ENCODE measurements at places on chromosomes 5 and 9.

- no peak for DNase-seq
These were observed 778.3 kb downstream of the PRELID2 start for GRCh38 chr5:145056800-145057199.

- DNase-seq: no peak
These were observed 18.5 kb downstream of the ZNF366 start for GRCh38 chr5:72488756-72489155.

- DNase-seq: no peak
These were observed 468.4 kb upstream of the CDH6 start for GRCh38 chr5:30725073-30725472.

DNA sequence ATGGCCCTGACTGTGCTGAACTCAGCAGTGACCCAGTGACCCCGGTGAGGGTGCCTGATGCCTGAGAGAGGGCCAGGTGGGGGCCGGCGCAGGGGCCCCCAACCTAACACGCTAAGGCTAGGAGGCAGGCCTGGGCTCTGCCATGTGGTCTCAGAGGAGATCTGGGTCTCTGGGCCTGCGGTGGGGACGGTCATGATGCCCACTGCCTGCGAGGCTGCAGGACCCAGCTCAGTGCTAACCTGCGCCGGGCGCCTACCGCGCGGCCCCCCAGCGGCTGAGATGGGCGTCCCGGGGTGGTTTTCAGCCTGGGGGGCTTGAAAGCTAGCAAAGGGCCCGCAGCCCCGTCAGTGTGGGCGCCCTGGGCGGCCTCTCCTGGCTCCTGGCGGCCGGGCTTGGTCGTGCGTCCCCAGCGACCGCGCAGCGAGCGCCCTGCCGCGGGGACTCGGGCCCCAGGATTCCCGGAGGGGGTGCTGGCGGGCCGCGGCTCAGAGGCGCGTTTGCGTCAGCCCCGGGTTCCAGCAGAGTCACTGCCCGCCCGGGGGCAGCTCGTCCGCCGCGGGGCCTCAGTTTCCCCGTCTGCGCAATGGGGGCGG, 2.5 kb downstream of the EGFL7 start:
- DNase-seq: no peak

DNA sequence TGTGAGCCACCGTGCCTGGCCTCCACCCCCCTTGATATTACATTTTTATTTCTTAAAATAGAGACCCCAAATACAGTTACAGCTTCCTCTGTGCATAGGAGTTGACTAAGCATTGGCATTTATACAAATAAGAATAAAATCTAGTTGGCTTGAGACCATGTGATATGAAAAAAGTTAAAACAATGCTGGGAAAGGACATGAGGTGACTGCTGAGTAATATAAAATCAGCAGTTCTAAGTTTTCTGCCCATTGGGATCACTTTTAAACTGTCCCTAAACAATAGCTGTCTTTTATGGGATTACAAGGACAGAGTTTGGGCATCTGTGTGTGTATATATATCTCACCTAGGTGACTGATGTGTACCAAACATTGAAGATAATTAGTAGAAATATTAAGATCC, 96.6 kb downstream of the UBE2R2 start:
- DNase-seq: no peak

- DNase-seq: peak; percentile 100
These were observed 8.1 kb upstream of the RAD23B start for GRCh38 chr9:107274953-107275422.

DNA sequence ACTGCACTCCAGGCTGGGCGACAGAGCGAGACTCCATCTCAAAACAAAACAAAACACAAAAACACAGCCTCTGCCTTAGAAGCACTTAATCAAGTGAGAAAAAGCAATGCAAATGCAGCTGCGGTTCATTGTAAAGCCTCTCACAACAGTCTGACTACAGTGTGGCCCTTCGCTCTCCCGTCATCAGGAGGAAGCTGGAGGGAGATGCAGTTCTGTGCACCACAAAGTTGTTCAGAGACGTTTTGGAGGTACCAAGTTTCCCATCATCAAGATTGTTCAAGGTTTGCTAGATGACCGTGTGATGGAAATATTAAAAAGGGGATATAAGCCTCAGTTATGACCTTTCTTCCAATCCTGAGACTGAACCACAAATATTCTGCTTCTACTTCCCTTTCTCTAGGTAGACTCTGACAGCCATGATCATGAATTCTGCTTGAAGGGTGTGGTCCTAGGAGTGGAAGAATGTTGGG, 40.9 kb downstream of the SEC61B start:
- no peak for DNase-seq

DNA sequence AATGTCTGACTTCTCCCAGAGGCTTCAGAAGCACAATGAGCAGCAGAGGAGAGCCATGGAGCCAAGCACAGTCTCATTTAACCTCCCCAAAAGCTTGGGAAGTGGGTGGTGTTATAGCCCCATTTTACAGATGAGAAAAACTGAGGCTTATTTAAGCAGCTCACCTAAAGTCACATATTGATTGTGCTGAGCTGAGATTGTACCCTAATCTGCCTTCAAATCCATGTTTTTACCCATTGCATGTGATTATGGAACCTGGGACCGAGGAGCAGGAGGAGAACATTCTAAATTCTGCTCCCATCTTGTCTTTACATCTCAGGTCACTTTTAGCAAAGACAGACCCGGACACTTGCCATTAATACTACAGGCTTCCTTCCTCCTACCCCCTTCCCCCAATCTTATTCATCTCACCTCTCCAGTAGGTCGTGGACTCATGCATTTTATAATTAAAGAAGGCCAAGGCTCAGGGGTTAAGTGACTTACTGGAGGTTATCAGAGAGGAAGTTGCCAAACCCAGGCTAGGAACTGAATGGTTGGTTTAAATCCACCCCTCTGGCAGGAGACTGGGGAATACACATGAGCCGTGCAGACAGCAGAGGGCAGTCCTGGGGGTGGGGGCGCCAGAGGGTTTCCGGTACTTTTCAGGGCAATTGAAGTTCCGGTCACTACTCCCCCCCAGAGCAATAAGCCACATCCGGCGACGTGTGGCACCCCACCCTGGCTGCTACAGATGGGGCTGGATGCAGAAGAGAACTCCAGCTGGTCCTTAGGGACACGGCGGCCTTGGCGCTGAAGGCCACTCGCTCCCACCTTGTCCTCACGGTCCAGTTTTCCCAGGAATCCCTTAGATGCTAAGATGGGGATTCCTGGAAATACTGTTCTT, 51.0 kb upstream of the IL17B start:
- DNase-seq: no peak

- DNase-seq: no peak
These were observed 1.6 kb upstream of the ST6GALNAC4 start for GRCh38 chr9:127918183-127919107.

GRCh38 chr5:142870532-142871362, 100.6 kb downstream of the ARHGAP26 start:
- no peak for DNase-seq

DNA sequence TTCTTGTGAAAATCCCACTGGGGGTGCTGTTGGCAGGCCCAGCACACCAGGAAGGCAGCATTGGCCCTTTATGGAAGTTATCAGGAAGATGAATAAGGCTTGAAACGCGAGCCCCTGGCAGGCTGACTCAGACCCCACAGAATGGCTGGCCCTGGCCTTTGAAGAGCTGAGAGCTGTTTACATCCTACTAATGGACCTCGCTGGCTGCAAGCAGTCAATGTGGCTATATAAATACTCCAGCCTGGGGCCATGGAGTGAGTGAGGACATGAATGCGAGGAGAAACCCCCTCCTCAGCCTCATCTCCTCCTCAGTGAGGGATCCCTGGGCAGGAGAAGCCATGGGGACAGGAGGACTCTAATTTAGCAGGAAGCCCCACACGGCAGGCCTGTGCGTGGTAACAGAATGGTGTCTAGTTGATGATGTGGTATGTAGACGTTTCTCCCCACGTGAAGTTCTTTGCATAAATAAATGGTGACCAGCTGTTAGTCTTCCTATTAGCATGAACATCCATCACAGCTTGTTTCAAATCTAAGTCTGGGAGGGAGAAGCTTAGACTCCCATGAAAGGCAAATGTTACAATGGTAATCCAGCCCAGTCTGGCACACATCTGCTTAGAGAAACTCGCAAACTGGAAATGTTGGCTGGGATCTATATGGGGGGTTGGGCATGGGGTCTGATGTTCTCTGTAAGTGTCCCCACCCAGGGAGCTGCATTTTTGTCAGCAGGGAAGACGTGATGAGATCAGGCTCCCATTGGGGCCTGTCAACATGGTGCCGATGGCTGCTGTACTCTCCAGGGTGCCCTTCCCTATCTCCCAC, 175.1 kb upstream of the PITX1 start:
- peak; percentile 92 for DNase-seq

DNA sequence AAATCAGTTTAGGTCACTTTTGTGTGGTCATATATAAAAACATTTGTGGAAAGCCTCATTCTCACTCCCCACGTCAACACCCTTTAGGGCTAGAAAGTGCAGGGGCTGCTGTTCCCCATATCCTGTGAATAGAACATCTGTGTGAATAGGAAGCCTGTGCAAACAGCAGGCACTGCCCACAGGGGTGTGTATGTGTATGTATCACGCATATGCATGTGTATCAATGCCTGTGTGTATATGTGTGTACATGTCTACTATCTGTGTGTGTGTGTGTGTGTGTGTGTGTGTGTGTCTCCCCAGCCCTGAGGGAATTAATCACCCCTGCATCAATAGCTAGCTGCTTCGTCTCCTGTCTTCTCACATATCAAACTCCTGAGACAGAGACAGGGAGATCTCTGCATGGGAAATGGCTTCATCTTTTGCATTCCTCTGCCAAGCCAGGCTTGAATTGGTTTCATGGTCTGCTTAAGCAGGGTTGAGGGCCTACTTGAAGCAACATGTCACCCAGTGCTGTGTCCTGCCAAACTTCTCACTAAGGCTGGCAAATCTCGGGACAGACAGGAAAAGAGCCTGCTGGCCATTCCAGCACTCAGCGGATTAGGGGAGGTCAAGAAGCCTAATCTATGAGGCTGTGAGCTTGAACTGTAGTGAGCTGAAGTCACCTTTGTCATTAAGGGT, 265.8 kb downstream of the ADAMTSL1 start:
- DNase-seq: no peak

GRCh38 chr9:102428305-102428704, 566.8 kb upstream of the CYLC2 start:
- DNase-seq: no peak

- DNase-seq: no peak
These were observed 1.2 kb downstream of the TNFSF8 start for GRCh38 chr9:114929201-114929600.

- DNase-seq: no peak
These were observed 32.6 kb downstream of the FNBP1 start for GRCh38 chr9:130010151-130010988.

- DNase-seq: peak; percentile 14
These were observed 138.8 kb downstream of the SMC2 start for GRCh38 chr9:104232781-104233341.

DNA sequence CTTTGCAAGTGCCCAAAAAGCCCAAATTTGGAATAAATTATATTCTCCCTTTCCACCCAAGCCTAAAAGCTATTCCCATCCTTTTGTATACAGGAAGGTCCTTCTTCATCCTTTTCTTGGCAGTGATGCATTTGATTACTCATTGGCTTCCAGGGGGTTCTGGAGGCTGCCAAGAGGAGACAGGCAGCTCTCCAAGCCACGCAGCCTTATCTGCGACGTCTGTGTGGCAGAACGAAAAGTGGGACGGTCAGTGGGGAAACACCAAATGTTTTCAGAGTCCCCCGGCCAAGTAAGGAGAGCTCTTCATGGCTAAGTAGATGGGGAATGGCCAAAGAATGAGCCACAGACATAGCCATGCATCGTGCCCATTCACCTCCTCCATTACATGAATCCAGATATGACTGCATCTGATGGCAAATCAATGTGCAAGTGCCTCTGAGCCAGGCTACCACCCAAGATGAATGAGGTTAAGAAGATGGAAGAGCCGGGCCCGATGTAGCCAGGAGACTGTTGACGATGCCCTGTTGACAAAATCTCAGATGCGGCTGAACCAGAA, 12.1 kb downstream of the ADAM19 start:
- DNase-seq: peak; percentile 82

GRCh38 chr5:133890776-133891280, 77.6 kb downstream of the C5orf15 start:
- no peak for DNase-seq

DNA sequence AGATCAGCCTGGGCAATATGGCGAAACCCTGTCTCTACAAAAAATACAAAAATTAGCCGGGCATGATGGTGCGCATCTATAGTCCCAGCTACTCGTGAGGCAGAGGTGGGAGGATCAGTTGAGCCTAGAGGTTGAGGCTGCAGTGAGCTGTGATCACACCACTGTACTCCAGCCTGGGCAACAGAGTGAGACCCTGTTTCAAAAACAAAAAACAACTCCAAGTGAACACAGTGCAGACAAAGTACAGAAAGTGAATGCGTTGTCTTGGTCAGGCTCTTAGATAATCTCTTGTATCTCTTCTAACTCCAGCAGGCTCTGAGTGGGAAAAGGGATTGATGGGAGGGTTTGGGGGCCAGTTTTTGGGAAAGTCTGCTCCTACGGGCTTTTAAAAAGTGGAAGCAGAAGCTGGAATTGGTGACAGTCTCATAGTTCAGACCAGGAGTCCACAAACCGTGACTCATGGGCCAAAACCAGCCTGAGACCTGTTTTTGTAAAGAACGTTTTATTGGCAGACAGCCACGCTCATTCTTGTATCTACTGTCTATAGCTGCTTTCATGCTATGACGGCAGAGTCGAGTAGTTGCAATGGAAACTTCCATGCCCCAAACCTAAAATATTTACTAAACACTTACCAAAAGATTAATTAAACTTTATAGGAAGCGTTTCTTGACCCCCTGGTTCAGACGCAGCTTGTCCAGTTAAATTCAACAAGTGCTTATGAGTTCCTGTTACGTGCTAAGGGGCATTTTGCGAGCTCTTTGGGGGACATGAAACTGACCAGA, 32.9 kb downstream of the NDST1 start:
- peak; percentile 69 for DNase-seq

DNA sequence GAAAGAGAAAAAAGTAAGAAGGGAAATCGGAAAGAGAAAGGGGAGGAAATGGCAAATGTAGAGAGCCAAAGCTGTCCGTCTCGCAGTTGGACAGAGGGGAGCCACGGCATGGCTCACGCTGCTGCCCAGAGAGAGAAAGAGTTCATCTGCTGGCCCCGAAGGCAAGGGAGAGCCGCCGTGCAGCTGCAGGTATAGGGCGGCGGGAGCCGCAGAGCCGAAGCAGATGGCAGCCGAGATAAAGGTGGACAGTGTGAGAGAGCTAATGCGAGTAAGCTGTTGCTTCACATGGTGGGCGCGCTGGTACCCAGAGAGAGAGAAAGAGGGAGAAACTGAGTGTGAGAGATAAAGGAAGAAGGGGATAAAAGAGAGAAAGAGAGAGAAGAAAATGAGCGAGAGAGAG, 188.4 kb upstream of the PPP1R26 start:
- DNase-seq: no peak

DNA sequence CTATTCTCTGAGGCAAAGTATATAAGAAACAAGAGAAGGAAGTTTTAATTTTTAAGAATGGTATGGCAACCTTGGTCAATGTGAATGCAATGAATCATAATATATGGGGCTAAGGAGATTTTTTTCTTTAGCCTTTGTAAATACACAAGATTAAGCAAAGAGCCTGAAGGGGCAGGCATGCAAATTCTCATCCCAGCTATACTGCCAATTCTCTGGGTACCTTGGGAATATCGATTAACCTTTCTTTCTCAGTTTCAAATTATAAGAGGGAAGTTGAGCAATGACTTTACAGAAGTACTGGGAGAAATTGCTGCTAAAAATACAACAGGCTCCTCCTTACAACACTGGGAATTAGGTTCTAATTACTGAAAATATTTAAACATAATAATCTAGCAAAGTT, 97.5 kb downstream of the MRPS27 start:
- DNase-seq: no peak

- no peak for DNase-seq
These were observed 602.2 kb downstream of the BNC2 start for GRCh38 chr9:16268067-16268881.

GRCh38 chr9:99819856-99820684, 1.6 kb upstream of the NR4A3 start:
- DNase-seq: peak; percentile 90
